WTC11 (cell line): ENCODE measurements at places on chromosomes 16 and 17.

GRCh38 chr17:19338031-19338990, 24.2 kb downstream of the B9D1 start:
- peak; percentile 76 for DNase-seq

- DNase-seq = no peak
These were observed 3.6 kb downstream of the RNF166 start for GRCh38 chr16:88702371-88703210.

- no peak for DNase-seq
These were observed 347.6 kb downstream of the SNX29 start for GRCh38 chr16:12324152-12324551.

- DNase-seq = peak; percentile 60
These were observed 601 bp upstream of the RFWD3 start for GRCh38 chr16:74667255-74667700.

GRCh38 chr17:39677072-39677471, 8.8 kb downstream of the PNMT start:
- DNase-seq = no peak

GRCh38 chr17:30519707-30520106, 42.5 kb downstream of the GOSR1 start:
- no peak for DNase-seq

DNA sequence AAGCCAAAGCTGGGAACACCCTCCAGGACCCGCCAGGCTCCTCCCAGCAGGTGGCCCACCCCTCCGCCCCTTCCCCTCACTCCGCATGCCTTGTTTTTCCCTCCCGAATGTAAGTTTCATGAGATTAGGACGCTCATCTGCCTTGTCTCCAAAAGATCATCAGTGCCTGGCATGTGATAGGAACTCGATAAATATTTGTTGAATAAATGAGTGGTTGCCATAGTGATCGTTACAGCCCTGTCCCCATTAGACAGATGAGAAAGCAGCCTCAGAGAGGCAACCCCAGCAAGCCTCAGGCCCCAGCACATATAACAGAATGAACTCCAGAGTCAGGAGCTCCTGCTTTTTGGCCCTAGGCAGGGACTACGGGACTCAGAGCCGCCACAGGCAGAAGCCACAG, 5.0 kb downstream of the CAMKK1 start:
- no peak for DNase-seq

DNA sequence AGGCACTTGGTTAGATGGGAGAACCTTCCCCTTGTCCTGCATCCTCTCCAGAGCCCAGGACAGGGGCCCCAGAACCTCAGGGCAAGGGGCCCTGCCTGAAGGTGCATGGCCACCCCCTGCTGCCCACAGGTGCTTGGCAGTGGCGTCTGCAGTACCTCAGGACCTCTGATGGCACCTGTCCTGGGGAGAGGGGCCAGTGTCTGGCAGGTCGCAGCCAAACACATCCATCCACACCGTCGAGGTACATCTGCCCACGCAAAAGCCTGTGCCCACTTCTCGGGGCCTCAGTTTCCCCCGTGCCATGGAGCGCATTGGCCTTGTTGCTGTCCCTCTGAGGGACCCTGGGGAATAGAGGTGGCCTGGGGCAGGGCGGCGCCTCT, 9.3 kb downstream of the MAP2K3 start:
- DNase-seq = no peak

GRCh38 chr16:84294531-84295142, at the start of gene WFDC1:
TSS of gene WFDC1 (plus strand) at chr16:84294878. CDS start at chr16:84294972, 94 bp downstream.
- DNase-seq = peak; percentile 29

- no peak for DNase-seq
These were observed 237.3 kb upstream of the CDH5 start for GRCh38 chr16:66129196-66129595.

GRCh38 chr16:12703935-12704334, 99.8 kb downstream of the CPPED1 start:
- DNase-seq = no peak
